ENCODE measurements at places on chromosomes 11 and 22.

GRCh38 chr22:45238076-45238956, 2.4 kb downstream of the KIAA0930 start:
- no peak for DNase-seq

DNA sequence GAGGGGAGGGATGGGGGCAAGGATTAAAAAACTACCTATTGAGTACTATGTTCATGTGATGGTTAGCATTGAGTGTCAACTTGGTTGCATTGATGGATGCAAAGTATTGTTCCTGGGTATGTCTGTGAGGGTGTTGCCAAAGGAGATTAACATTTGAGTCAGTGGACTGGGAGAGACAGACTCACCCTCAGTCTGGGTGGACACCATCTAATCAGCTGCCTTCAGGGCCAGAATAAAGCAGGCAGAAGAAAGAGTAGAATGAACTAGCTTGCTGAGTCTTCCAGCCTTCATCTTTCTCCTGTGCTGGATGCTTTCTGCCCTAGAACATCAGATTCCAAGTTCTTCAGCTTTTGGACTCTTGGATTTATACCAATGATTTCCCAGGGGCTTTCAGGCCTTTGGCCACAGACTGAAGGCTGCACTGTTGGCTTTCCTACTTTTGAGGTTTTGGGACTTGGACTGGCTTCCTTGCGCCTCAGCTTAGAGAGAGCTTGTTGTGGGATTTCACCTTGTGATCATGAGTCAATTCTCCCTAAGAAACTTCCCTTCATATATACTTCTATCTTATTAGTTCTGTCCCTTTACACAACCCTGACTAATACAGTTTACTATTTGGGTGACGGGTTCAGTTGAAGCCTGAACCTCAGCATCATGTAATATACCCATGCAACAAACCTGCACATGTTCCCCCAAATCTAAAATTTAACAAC, 70.2 kb downstream of the MTNR1B start:
- DNase-seq: no peak

DNA sequence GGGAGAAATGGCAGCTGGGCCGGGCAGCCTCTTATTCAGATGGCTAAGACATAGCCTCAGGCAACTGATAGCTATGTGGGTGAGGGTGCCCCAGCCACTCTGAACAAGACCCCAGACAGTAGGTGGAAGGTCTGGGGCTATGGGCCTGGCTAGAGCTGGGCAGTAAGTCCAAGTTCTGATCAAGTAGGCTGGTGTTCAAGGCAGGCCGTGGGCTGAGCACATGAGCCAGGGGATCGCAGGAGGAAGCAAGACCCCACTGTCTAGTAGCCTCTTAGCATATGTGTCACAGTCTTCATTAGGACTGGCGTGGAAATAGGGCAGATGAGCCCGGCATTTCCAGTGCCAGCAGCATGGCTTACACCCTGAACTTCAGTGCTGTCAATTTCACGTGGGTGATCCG, 192.1 kb downstream of the ADAMTS15 start:
- no peak for DNase-seq

- DNase-seq: no peak
These were observed 166.6 kb downstream of the COMMD9 start for GRCh38 chr11:36122671-36123070.

- DNase-seq: no peak
These were observed 2.5 kb downstream of the FJX1 start for GRCh38 chr11:35620795-35621194.

DNA sequence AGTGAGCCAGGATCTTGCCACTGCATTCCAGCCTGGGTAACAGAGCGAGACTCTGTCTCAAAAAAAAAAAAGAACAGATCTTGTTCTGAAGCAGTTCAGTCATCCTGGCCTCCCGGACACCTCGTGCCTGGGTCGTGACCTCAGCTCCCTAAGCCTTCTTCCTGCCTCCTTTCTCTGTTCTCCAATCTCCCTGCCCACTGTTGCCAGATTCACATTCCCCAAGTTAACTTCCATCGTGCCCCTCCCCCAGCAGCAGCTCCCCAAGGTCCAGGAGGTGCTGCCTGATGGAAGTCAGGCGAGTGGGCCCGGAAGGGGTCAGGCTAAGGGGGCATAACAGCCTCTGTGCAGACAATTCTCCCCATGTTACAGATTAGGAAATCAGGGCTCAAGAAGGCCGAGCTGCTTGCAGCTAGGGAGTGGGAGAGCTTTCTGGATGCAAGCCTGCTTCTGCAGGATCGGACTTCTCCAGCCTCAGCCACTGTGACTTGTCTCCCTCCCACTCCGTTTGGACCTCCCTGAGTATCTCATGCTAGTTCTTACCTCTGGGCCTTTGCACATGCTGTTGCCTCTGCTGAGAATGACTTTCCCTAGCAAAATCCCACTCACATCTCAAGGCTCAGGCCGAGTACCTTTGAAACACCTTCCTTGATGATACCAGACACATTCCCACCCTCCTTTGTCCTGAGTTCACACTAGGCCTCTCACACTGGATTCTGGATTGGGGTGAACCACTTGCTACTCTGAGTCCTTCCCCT, 14.3 kb upstream of the TMEM184B start:
- DNase-seq: no peak

DNA sequence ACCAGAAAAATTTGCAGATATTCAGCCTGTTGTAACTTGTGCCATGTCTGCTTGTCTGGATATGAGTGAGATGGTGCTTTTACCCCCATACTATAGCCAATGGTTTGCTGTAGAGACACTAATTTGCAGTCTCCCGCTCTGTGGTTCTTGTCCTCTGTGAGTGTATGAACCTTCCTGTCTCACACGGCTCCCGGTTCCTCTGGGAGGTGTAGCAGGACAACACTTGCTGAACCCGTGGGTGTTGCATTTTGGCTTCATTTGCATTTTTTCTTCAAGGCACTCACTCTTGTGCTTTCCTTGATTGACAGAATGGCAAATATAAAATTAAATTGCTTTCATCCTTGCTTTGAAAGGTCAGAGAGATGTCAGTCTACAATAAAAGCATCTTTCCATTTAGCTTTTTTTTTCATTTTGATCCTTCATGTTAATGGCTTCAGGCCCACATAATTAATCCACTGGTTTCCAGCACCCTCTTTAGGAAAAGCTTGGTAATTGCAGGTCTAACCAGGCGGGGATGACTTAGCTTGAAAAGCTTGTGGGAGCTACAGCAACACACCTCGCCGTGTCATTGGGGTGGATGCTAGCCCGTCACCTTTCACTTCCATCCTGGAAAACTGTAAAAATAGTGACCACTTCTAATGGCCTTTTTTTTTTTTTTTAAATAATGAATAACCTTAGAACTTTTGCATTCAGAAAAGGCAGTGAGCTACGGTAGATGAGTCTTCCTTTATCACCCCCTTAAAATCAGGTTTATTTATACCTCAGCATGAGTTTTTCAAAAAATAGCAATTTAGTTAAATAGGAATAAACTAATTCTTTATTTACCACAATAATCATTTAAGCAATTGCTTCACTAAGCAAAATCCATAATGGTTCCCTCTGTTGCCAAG, 27.4 kb upstream of the ST14 start:
- DNase-seq: no peak

DNA sequence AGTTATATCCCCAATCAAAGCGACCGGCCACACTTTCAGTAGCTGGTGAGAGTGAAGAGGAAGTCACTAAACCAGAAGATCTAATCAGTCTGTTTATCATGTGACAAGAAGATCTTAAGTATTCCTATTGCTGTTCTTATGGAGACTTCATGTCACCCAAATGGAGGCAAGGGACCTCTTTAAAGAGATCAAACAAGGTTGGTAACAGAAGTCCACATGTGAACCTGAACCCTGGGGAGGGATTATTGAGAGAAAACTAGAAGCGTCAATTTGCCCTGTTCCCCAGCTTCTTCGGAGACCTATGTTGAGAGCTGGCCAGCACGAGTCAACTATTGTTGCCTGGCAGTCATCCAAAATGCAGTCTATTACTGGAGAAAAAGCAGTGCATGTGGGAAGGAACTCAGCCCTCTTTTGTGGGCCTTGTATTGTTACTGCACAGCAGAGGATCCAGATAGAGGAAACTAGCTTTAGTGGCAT, 76.9 kb upstream of the CTSC start:
- DNase-seq: no peak

DNA sequence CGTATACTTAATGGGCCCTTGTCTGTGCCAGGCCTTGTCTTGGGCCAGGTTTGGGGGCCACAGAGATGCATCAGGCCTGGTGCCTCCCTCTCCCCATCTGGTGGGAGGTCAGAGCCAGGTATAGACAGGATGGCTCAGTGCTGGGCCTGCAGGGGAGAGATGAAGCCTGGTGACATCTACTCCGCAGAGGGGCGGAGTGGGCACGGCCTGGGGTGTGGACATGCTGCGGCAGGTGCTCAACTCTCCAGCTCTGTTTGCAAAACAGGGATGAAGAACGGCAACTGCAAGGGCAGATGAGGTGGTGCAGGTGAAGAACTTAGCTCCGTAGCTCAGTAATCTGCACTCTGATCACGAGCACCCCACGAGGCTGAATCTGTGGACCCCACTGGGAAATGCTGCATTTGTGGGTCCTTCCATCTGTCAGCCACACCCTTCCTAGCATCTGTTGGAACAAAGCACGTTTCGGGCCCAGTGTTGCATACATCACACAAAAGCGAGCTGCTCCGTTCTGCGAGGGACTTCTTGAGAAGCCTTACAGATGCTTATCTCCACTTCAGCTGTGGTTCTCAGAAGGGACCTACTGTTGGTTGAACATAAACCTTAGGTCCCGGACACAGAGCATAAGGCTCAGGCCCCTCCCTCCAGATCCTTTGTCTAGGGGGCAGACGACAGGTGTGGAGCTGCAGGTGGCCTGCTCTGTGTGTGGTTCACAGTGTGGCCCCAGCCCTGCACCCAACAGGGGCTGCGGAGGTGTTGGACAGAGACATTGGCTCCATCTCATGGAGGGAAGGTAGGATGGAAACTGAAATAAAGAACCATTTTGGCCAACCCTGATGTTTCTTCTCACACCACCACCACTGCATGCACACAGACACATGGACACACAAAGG, 78.3 kb downstream of the LRRC32 start:
- DNase-seq: no peak
